Stimulated activated CD8-positive, alpha-beta memory T cell treated with anti-CD3 and anti-CD28 coated beads, Interleukin-7, amount 100 ng/mL, for 1 hour (primary cell): ENCODE measurements at places on chromosomes 13 and 19.
A peak's percentile ranks its signal among the peaks of the same experiment; 100 is the strongest.

DNA sequence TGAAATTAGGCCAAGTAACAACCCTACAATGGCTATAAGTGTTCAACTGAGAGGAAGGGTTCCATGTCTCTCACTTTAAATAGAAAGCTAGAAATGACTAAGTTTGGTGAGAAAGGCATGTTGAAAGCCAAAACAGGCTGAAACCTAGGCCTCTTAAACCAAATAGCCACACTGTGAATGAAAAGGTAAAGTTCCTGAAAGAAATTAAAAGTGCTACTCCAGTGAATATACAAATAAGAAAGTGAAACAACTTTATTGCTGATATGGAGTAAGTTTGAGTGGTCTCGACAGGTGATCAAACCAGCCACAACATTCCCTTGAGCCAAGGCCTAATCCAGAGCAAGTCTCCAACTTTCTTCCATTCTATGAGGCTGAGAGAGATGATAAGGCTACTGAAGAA is 209.6 kb downstream of the KLF12 start:
- DNase-seq: no peak

GRCh38 chr19:6253954-6254733 is 25.6 kb downstream of the MLLT1 start:
- DNase-seq: no peak

DNA sequence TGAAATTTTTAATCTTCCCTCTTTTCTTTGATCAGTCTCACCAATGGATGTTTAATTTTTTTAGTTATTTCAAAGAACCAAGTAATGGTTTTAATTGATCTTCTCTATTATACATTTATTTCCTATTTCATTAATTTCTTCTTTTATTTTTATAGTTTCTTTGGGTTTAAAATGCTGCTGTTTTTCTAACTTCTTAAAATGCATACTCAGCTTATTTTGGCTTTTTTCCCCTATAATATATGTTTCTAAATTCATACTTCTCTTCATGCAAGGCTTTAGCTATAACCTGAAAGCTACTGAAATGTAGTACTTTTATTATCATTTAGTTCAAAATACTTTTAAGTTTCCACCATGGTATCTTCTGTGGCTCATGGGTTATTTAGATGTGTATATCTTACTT is 53.9 kb downstream of the ANKRD10 start:
- no peak for DNase-seq

GRCh38 chr19:35774274-35775045 is 904 bp upstream of the ARHGAP33 start:
- no peak for DNase-seq

GRCh38 chr13:70668293-70668692 is 560.0 kb upstream of the KLHL1 start:
- no peak for DNase-seq

DNA sequence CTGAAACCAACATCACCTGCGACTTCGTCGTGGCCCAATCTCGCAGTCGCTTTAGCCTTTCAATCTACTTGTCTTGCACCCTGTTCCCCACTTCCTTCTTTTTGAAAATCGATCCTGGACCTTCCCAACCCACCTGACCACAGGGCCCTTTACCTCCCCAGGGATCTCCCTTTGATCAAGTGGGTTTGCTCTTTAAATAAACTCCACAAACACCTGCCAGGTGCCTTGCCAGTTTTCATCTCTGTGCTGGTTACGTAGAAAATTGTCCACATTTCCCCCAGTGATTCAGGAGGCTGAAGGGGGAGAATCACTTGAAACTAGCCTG is 14.5 kb upstream of the RAB20 start:
- DNase-seq: no peak

DNA sequence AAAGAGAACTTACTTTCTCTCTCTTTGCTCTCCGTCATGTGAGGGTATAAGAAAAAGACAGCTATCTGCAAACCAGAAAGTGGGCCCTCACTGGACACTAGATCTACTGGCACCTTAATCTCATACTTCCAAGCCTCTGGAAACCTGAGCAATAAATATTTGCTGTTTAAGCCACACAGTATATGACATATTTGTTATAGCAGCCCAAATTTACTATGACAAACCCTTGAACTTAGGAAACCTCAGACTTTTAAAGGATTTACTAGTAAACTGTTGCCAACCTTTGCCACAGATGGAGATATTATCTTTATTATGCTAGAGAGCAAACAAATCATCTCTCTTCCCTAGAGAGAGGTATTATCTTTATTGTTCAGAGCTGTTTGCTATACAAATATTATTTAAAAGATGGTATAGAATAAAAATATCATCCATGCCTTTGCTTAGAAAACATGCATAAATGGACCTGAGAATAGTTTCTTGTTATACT is 1446.1 kb downstream of the SLITRK1 start:
- no peak for DNase-seq

- DNase-seq: no peak
Measured at GRCh38 chr19:16660763-16661479, at the start of gene TMEM38A. TMEM38A (plus strand) TSS chr19:16661139; CDS start chr19:16661218, 79 bp downstream.

DNA sequence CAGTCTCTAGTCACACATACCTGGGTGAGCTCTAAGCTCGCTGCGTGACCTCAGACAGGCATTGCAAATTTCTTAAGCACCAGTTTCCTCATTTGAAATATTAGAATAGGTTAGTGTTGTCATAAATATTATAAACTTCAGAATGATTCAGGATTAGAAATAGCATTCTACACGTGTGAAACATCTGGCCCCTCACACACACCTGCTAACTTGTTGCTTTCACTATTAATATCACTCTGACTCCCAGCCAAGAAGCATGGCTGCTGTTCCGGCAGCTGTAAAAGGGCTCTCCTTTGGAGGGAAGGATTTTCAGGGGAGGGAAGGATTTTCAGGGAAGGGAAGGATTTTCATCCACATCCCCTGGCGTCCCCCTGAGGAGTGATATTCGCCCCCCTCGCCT is 161.3 kb upstream of the GPR12 start:
- no peak for DNase-seq

DNA sequence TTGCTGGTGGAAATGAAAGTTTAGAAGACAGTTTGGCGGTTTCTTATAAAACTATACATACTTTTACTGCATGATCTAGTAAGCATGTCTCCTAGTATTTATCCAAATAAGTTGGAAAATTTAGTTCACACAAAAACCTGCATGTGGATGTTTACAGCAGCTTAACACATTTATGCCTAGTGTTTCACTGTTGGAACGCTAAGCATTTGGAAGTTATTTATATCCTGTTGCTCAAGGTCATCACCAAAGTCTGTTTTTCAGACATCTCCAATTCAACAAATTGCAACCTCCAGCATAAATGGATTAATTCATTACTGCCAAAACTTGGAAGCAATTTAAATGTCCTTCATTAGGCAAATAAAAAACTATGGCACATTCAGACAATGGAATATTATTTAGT is 461.8 kb downstream of the SUCLA2 start:
- no peak for DNase-seq

DNA sequence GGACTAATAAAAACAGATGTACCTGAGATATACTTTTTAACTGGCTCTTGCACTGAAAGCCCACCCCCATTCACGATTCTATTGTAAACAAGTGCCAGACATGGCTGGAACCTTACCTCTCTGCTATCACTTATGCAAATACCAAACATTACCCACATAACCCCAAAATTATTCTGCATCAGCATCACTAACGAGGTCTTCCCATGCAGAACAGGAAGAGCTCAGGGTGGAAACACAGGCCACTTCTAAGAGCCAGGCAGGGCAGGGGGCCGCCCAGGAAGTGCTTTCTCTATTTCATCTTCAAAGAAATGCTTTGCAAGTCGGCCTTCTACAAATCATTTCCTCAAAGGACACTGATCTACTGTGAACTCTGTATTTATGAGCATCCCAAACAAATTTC is 7.3 kb downstream of the IRS2 start:
- no peak for DNase-seq

GRCh38 chr19:10797541-10798256 is 38.3 kb downstream of the TMED1 start:
- DNase-seq: peak; percentile 83

DNA sequence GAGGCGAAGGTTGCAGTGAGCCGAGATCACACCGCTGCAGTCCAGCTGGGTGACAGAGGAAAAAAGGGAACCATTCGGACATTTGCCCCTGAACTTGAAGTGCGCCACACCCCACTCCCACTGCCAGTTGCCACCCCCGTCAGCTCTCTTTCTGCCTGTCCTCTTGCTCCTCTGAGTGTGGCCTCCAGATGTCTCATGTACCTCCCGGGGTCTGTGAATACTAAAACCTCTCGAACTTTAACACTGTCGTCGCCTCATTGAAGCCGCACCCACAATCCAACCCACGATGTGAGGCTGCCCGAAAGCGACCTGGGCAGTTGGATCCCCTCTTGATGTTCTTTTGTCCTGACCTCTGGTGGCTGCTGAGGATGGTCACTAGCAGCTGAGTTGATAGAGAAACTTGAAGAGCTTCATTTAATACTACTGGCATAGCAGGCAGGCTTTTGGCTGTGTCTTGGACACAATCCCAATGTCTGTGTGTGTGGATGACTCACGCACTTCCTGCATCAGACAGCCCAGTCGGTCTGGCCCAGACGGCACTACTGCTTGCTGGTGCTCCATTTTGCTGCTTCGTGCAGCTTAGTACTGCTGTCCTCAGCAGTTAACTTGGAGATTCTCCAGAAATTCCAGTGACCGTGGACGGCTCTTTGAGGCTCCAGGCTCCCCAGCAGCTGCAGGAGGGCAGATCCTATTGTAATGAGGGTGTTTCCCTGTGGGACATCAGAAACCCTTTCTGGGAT is 4.2 kb downstream of the FPR3 start:
- no peak for DNase-seq

- no peak for DNase-seq
Measured at GRCh38 chr13:36069881-36070366, 61.3 kb downstream of the DCLK1 start.

DNA sequence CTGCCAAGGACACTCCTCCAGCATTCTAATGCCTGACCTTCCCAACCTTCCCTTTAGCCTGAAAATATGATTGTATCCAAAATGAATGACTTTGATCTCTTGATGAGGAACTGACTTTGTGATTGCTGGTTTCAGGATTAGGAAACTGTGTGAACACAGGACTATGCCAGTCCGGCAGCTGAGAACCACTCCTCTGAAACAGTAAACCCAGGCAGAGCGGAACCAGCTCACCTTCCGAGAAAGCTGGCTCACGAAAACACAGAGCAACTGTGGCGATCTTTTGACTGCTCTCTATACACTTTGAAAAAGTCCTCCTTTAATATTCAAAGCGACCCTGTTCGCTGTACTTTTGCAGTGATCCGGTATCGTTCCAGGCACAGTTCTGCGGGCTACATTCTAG is 258.8 kb upstream of the IRS2 start:
- DNase-seq: no peak

GRCh38 chr19:42280815-42281145 is 11.7 kb downstream of the CIC start:
- DNase-seq: no peak

- no peak for DNase-seq
Measured at GRCh38 chr13:25579221-25579620, 207.4 kb downstream of the ATP8A2 start.

DNA sequence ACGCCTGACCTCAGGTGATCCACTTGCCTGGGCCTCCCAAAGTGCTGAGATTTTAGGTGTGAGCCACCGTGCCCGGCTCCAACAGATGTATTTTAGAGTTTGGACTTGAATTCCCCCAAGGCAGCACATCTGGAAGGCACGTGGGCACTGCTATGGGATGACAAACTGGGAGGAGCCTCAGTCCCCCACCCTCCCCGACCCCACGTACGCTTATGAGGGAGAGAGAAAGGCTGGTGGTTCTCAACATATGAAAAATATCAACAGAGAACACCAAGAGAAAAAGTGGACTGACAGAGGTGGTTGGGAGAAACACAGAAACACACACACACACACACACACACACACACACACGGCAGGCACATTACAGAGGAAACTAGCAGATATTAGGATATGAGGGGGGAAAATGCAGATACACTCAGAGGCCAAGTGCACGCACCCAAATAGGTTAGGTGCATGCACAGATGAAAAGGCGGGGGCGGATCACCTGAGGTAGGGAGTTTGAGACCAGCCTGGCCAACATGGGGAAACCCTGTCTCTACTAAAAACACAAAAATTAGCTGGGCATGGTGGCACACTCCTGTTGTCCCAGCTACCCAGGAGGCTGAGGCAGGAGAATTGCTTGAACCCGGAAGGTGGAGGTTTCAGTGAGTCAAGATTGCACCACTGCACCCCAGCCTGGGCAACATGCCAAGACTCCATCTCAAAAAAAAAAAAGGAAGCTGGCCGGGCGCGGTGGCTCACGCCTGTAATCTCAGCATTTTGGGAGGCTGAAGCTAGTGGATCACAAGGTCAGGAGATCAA is 3.2 kb downstream of the STX10 start:
- DNase-seq: no peak

DNA sequence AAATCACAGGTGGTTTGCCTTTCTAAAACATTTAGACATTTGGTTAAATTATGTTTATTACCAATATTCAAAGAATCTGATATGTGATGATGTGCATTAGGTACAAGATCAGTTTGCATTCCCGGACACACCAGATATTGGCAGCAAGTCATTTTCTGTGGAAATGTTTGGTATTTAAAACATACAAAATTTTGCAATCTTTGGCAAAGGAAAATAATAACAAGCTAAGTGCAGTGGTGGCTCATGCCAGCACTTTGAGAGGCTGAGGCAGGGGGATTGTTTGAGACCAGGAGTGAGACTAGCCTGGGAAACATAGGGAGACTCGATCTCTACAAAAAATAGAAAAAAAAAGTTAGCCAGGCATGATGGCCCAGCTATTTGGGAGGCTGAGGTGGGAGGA is 29.1 kb upstream of the TSC22D1 start:
- no peak for DNase-seq

DNA sequence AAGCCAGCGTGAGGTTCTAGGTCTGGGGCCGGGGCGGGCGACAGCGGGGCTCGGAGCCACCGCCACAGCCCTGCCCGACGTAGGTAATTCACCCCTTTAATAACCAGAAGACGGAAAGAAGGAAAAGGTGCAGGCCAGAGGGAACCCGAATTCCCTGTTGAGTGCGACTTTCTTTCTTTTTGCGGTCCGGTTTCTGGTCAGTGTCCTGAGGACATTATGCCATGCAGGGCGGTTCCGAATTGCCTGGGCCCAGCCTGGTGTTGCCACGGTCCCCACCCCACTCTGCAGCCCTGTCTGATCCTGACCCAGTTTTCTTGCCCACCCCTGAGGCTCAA is 18.4 kb upstream of the TFDP1 start:
- no peak for DNase-seq

DNA sequence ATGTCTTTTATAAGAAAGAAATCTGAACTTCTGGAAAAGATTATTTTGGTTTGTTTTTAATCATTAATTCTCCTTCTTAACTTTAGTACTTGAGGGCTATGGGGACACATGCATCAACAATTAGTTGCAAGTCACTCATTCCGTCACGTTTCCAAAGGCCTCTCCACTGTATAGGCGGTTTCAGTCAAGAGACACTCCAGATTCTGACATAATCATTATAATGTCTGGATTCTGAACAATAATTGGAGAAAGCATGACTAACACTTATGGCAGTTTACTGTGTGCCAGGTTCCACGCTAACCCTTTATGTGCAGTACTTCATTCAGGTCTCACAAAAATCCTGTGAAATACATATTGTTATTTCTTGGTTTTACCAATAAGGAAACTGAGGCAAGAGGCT is 71.9 kb downstream of the TNFRSF19 start:
- DNase-seq: no peak
